ENCODE measurements at places on chromosomes 12 and 14.
A peak's percentile ranks its signal among the peaks of the same experiment; 100 is the strongest.

DNA sequence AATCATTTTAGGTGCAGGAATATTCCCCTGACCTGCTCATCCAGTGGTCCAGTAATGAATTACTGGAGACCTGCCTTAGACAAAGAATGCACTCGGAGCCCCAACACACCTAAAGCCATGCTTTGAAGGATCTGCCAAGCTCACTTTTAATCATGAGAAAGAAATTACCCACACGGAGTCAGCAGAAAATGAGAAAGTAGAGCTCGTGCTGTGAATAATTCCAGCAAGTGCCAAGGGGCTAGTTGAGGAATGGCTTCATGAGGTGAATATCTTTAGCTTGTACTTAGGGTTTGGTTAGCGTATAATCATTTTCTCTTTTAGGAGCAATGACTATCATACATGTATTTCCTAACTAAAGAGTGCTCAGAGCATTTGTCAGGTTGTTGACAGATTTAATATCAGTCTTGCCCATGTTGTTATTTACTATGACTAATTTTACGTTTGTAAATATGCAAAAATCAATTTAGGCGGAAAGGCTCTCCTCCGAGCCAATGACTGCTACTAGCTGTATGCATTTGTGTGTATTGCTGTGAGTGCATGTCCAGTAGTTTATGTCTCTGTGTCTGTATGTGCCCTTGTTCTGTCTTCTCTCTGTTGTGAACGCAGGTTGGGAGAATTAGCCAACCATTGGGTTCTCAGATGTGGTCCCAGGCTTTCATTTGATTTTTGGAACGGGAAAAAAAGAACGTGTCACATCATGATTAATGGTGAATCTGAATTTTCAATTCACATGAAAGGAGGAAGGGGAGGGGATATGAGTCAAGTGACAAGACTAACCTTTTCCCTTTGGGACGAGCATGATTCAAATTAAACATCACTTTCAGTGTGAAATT, 98.4 kb downstream of the RMST start:
- no peak for DNase-seq

DNA sequence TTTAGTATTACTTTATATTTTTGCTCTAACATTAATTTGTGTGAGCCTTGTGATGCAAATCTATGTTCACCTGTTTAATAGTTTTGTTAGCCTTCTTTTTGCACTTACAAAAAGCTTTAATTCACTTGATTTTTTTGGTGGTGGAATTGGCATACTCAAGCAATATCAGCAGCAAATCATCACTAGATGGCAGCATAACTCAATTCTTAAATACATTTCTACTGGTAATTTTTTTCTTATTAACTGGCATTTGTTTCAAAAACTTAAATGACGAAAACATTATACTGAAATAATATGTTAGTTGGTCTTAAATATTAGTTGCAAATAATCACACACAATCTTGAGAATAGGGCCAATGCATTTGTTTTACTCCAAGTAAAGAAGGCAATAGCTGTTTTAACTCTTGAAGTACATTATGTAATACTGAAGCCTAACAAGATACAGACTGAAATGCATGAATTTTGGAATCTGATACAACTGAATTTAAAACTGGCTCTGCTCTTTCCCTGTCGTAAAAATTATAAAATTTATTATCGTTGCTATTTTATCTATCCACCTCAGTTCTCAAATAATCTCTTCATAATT, 151.5 kb downstream of the ATXN7L3B start:
- no peak for DNase-seq

DNA sequence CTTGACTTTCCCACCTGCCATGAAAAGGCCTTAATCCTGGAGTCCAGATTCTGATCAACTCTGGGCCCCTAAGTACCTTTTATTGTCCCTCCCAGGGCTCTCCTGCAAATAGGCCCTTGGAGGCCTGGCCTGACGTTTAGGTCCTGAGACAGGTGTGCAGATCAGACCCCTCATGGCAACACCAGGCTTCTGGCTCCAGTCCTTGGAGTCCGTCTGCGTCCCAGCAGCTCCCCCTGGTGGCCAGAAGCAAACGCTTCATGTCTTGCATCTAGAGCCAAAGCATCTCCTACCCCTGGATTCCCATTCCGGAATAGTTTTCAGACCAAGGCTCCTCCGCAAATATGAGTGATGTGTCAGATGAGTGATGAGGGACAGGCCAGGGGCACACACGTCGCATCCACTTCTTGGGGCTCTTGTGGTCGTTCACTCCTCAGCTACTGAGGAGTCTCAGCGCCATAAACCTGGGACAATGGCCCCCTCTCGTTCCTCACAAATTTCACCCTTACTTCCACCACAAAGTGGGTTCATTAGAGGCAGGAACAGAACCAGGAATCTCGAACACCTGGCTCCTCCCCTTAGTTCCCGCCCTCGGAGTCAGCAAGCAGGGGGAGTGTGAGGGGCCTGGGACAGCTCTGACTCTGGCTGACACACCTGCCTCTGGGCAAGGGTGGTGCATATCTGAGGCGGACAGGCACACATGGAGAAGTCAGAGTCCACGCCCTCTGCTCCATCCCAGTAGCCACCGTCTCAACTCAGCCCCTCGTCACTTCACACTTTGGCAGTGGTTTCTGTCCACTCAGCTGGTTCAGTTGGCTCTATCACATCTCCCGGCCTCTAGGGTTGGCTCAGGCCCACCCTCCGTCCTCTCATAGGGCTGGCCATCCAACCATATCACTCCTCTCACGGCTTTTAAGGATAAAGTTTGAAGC, 77.9 kb upstream of the PWP1 start:
- DNase-seq = peak; percentile 74

DNA sequence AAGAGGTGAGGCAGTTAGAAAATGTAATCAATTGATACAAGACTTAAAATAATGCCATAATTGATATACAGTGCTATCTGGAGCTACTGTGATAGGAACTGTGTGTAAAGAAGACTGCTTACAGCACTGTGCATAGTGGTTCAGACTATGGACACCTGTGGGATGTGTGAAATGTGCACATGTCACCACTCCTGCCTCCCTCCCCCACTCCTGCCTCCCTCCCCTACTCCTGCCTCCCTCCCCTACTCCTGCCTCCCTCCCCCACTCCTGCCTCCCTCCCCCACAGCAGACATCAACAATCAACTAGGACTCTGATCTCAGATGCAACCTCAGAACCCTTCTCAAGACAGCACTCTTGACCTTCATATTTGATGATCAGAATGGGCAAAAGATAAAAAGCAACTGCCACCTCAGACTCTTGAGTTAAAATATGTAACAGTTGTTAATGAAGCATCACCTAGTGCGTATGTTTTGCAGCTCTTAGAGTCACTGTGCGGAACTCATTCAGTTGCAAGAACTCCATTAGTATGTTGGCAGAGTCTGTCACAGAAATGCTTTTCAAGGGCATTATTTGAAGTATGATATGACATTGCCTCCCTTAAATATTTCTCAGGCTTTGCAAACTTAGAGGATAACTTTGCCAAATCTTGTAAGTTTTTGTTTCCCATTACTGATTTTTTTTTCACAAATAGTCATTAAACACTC, 255.2 kb upstream of the DDHD1 start:
- no peak for DNase-seq

DNA sequence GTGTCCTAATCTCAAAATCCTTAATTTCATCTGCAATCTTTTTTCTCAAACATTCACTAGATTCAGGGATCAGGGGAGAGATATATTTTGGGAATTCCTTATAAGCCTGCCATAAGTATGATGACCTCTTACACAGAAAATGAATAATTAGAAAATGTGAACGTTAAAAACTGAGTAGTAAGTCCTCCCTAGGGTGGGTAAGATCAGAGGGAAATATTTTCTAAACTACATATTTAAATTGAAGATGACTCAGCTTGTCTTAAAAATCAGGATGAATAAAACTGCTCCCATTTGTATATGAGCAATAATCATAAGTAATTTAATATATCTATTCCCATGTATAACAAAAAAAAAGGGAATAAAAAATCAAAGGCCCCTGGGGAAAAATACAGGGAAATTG, 935.5 kb downstream of the TMTC2 start:
- no peak for DNase-seq

DNA sequence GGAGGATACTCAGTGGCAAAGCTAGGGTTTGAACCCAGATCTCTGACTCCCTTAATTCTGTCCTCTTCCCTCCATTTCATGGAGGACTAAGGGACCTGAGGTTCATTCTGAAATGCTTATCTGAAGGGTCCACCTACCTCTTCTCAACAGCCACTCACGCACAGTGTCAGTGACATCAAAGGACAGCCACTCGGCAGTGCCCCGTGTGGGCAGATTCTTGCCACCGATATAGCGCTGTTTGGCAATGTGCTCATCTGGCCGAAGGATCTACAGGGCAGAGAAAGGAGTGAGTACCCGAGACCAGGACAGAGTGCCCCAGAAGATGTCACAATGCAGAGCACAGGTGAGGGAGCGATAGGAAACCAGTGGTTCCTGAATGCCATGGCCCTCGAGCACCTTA, 10.8 kb downstream of the TGFB3 start:
- no peak for DNase-seq

GRCh38 chr14:102495491-102496330, 13.9 kb downstream of the ANKRD9 start:
- no peak for DNase-seq

DNA sequence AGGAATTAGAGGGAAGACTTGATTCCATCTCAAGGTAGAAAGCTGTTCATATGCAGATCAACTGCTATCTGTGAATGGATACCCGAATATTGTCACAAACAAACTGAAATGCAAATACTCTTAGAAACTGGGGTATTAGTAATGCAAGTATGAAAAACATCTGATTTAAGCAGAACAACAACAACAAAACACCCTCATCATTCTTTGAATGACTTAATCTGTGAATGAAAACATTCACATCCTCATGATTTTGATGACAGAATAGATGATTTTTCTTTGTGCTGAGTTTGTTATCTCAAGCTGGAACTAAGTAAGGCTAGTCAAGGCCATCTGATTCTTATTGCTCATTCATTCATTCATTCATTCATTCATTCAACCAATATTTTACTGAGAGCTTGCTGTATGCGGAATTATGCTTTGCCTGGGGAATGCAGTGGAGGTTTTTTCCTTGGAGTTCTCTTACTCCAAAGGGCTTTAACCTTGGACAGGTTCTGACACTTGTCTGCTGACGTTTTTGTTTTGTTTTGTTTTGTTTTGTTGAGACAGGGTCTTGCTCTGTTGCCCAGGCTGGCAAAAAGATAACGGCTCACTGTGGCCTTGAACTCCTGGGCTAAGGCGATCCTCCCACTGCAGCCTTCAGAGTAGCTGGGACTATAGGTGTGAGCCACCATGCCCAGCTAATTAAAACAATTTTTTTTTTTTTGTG, 23.3 kb downstream of the OR10G3 start:
- no peak for DNase-seq

- no peak for DNase-seq
Measured at GRCh38 chr14:25095736-25096437, 45.9 kb upstream of the STXBP6 start.

DNA sequence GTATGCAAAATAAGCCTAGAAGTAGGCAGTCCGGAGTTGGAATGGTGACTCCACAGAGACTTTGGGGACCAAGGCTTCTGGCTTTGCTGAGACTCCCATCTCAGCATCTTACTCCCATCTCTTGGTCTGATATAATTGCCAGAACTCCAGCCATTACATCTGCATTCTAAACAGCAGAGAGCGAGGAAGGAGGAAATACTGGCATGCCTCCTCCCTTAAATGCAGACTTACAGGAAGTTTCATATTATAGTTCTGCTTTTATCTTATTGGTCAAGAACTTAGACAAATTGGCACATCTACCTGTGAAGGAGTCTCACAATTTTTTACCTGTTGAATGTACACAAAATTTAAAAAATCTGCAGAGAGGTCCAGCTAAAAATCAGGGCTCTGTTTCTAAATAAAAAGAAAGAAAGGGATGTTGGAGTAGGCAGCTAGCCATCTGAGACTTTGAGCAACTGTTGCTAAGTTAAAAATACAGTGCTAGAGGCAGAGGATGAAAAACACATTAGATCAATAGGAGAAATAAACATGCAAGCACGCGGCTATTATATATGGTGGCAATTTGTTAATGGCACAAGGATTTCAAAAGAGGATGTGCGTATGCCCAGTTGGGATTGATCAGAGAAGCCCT, 209.9 kb upstream of the HMGA2 start:
- no peak for DNase-seq

- no peak for DNase-seq
Measured at GRCh38 chr14:21184254-21184653, 28.4 kb upstream of the OR5AU1 start.

- DNase-seq = no peak
Measured at GRCh38 chr14:98894600-98894999, 377.4 kb downstream of the BCL11B start.

DNA sequence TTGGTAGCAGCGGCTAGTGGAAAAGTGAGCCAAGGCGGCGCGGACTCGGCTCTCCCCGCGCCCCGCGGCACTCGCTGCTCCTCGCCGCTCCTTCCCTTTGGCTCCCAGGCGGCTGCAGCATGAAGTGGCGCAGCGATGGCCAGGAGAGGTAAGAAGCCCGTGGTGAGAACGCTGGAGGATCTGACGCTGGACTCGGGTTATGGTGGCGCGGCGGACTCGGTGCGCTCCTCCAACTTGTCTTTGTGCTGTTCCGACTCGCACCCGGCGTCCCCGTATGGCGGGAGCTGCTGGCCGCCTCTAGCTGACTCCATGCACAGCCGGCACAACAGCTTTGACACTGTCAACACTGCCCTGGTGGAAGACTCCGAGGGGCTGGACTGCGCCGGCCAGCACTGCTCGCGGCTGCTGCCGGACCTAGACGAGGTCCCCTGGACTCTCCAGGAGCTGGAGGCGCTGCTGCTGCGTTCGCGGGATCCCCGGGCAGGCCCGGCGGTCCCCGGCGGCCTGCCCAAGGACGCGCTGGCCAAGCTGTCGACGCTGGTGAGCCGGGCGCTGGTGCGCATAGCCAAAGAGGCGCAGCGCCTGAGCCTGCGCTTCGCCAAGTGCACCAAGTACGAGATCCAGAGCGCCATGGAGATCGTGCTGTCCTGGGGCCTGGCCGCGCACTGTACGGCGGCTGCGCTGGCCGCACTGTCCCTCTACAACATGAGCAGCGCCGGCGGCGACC, 225.6 kb upstream of the CRY1 start:
- no peak for DNase-seq

DNA sequence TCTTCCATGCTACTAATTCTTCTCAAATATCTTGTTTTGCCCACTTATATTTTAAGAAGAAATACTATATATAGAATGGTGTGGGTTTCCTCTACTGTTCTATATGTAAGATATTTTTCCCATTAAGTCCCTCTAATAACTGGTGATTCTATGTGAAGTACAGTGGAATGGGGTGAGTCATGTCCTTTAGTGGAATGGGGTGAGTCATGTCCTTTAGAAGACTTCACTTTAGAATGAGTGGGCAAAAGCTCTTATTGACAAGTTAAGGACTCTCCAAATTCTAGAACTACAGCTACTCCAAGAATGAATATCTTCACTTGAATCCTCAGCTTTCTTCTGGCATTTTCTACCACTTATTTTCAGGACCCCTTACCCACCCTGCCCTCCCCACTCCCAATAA, 349.9 kb downstream of the ETNK1 start:
- DNase-seq = no peak

- DNase-seq = peak; percentile 43
Measured at GRCh38 chr12:76037130-76038103, 5.8 kb upstream of the PHLDA1 start.

Measured in activated CD4-positive, alpha-beta T cell treated with anti-CD3 and anti-CD28 coated beads, Interleukin-2, amount 50 U/mL, for 24 hours (primary cell).